ENCODE measurements at places on chromosomes 13 and 19.

GRCh38 chr19:40594255-40594654 is 6.9 kb upstream of the LTBP4 start:
- DNase-seq, result peak; percentile 30

DNA sequence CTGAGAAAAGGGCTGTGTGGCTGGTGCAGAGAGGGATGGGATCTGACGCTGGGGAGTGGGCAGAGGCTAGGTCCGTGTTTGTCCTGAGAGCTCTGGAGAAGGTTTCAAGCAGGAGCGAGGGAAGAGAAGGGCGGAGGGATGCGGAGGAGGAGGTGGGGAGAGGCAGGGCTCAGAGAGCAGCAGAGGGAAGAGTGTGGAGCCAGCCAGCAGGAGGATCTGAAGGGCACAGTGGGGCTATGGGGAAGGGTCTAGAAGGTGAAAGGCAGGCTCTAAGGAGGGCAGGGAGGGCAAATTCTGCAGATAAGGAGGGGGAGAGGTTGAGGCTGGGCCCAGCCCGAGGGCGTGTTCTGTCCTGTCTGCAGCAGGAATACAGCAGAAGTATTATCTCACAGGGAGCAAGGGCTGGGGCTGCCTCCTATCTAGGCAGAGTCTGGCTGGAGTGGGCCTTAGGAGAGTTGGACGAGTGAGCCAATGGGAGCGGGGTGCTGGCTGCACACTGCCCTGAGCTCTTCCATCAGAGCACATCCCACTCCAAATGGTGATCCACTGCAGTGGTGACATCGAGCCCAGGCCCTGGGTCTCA is 6.1 kb downstream of the AP2A1 start:
- DNase-seq, result no peak

DNA sequence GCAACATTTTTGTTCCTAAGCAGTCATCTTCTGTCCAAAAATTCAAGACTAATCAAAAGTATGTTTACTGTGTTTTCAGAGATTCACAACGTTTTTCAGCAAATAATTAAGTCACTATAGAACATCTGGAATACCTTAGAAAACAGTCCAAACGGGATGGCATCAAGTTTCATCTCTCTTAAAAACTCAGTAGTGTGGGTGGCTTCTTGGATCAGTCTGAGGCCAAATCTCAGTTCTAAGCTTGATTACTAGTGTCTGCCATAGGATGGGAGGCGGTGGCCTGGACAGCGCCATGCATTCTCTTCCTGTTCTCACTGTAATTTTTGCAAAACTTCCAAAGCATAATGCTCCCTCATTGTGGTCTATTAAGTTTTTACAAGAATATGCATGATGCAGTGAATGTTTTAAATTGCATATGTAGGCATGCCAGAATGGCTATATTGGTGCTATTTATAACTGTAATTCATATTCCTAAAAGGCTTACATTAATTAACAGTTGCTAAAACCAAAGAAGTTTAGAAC is 37.1 kb downstream of the ANKRD10 start:
- DNase-seq, result no peak

DNA sequence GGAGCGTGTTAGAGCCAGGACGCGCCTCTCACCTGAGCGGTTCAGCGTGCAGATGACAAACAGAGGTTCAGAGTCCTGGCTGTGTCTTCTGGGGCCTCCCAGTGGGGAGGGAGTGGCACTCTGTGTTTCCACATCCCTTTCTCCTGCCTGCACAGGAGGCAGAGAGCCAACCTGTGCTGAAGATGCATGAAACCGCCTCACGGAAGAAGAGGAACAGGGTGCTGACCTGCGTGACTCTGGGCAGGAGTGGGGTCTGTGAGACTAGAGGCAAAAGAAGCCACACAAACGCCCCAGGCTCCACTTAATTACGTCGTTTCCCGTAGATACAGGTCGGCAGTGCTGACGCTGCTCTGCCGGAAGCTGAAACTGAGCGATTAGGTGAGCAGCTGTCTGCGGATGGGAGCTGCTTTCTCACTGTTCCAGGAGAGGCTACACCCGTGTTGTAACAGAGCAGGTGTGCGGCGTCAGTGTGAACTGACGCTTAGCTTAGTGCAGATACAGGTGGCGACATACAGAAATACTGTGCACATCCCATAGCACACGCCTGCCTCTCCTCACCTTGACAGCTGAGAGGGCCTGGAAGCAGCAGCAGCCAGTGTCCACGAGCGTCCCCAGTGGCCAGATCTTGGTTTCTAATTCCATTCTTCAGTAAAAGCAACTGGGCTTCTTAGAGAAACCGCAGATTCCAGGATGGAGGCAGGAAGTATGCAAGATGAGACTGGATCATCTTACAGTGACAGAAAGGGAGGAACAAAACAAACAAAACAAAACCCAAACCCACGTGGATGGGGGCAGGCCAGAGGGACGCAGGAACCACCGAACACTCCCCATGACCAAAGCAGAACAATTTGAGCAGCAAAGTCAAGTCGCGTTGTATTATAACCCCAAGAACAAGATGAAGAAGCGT is 37.7 kb upstream of the MCF2L start:
- peak; percentile 77 for DNase-seq

GRCh38 chr19:58521651-58522050 is 2.0 kb upstream of the ZBTB45 start:
- DNase-seq, result no peak

GRCh38 chr19:32097011-32097410 is 248.4 kb upstream of the ZNF507 start:
- no peak for DNase-seq

- peak; percentile 70 for DNase-seq
Observed at GRCh38 chr13:67023130-67023876, 206.8 kb downstream of the PCDH9 start.

All from fibroblast of skin of scalp (primary cell).